ENCODE measurements at places on chromosomes 11 and 22.
A peak's percentile ranks its signal among the peaks of the same experiment; 100 is the strongest.

GRCh38 chr11:77474684-77475060, 778 bp upstream of the PAK1 start:
- no peak for DNase-seq

DNA sequence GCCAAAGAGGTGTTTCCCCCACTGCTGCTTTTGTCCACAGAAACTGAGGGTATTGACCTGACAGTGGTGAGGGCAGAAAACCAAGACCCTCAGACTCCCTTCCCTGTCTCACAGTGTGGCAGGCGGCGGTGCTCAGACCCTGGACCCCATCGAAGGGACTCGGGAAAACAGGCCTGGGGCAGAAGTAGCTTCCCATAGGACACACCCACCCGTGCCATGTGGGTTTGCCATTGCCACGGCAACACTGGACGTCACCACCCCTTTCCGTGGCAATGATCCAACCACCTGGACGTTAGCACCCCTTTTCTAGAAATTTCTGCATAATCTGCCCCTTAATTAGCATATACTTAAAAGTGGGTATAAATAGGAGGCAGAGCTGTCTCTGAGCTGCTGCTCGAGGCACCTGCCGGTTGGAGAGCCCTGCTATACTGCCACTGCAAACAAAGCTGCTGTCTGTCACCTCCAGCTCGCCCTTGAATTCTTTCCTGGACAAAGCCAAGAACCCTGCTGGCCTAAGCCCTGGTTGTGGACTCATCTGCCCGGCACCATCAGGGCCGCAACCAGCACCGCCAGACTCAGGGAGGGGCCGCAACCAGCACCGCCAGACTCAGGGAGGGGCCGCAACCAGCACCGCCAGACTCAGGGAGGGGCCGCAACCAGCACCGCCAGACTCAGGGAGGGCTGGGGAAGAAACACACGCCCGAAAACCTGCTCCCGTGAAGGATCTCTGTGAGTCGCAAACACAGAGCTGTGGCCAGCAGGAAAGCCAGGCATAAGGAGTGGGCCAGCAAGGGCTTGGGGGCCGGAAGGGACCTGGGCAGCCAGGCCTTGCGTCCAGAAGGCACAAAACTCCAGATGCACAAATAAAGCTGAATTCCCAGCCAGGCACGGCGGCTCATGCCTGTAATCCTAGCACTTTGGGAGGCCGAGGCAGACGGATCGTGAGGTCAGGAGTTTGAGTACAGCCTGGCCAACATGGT, 10.4 kb downstream of the MLC1 start:
- DNase-seq, result peak; percentile 71

GRCh38 chr22:24995649-24996180, 43.2 kb downstream of the KIAA1671 start:
- DNase-seq, result peak; percentile 15

DNA sequence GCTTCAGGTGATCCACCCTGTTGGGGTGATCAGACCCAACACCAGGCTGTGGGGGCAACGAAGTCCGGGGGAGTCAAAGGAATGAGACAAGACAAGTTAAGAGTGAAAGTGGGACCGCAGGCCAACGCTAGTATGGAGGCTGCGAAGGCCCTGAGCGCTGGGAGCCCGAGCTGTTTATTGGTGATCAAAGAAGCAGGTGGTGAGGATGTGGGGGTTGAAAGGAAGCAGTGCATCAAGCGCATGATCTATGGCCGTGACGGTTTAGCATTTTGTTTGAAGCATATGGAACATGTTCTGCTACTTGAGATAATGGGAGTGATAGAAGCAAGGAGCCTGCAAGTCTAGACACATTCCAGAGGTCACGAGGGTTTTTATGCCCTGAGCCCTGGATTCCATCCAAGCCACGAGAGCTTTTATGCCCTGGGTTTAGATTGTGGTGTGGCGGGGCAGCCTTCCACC, 49.5 kb downstream of the MCHR1 start:
- DNase-seq, result peak; percentile 38

GRCh38 chr11:127003260-127003981, 2.9 kb upstream of the KIRREL3 start:
- peak; percentile 97 for DNase-seq

Measured in NCI-H510A treated with DMSO at 0.1 percent for 48 hours (cell line).